Testis (tissue), 5 donors: ENCODE measurements at places on chromosomes 4 and X. TPM values are rescaled to one million over a fixed set of nuclear protein-coding genes. Genes with fewer than 3 reads are reported as not detected.

Gene VEGFC
- total RNA-seq: 4.0 TPM

Gene OTUD6A
- 17.9 TPM for total RNA-seq

DNA sequence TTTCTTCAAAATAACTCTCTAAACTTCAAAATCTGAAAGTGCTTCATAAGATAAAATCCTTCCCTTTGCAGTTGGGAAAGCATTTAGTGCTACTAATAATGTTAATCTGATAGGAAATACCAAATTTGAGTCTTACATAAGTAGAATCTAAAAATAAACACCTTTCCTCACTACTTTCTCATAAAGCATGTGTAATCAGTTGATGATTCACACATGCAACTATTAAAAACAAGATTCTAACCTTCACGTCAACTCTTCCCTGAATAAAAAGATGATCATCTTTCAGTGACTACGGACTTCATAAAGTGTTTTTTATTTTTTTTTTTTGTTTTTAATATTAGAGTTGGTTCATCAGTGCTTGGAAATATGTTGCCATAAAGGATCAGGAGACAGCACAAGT, 172.6 kb downstream of the ACTRT1 start:
- H3K27me3 ChIP-seq: no peaks in the 10 kb centered on the region
- H3K27ac ChIP-seq: no peak overlapping the region
- H3K36me3 ChIP-seq: no peaks in the 10 kb centered on the region

DNA sequence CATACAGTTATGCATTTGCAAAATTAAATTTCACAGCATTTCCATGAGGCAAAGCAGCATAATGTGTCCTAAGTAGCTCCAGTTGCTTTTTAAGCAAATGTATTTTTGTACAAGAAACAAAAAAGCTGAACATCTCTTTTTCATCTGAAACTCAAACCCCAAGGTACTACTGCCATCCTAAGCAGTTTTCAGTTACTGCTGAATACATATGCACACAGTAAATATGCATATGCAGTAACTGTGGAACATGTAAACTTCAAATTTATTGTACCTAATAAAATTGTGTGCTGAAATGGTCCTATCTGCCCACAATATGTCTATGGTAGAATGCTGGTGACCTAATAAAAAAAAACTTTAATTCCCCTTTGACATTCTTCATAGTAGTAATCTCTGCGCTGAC, 458.6 kb upstream of the INTU start:
- H3K27me3 ChIP-seq: no peaks in the 10 kb centered on the region
- no peak overlapping the region for H3K27ac ChIP-seq
- no peaks in the 10 kb centered on the region for H3K4me1 ChIP-seq
- DNase-seq: no peak
- H3K4me3 ChIP-seq: no peak overlapping the region

DNA sequence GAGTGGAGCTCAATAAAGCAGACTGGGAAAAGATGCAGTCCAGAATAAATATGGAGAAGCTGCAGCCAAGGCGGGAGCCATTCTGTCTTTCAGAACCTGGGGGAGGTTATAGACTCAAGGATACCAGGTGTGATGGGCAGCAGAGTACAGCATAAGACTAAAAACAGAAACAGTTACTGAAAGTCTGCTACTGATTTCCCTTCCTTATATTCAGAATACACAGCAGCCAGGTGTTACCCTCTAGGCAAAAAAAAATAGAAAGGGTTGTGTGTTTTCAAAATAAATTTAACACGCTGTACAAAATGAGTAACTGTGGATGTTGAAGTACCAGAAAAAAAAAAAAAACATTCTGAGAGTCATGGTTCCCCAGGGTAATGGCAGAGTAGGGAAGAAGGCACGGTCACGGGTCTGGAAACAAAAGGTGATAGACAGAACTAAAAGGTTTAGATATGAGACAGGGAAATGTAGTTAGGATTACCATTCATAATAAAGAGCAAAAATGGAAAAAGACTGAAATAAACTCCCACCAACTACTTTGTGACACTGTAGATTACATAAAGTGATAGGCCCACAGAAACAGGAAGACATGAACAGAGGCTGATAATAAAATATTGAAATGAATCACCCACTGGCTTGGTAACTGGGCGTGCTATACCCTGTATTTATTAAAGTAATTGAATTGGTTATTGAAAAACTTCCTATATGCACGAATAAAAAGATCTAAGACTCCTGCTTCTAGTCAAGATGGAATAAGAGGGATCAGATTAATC, 10.8 kb upstream of the HHIP start:
- no peaks in the 10 kb centered on the region for H3K4me1 ChIP-seq
- no peak for DNase-seq
- H3K27ac ChIP-seq: no peak overlapping the region
- H3K4me3 ChIP-seq: no peak overlapping the region
- no peaks in the 10 kb centered on the region for H3K36me3 ChIP-seq

DNA sequence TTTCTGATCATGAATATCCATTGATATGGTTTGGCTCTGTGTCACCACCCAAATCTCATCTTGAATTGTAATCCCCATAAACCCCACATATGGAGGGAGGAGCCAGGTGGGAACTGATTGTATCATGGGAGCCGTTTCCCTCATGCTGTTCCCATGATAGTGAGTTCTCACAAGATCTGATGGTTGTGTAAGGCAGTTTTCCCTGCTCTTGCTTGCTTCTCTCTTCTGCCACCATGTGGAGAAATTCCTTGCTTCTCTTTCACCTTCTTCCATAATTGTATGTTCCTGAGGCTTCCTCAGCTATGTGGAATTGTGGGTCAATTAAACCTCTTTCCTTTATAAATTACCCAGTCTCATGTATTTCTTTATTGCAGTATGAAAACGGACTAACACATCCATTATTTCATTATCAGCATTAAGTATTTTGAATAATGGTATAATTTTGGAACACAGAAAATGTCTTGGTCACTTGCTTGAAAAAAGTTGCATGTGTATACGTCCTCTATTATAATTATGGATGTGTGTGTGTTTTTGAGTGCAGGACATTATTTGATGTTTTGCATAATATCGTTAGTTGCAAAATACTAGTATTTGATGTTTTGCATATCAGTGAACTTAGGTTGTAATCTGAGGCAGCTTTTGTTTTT, 334.6 kb downstream of the PCDH10 start:
- peak; percentile 24 for DNase-seq

DNA sequence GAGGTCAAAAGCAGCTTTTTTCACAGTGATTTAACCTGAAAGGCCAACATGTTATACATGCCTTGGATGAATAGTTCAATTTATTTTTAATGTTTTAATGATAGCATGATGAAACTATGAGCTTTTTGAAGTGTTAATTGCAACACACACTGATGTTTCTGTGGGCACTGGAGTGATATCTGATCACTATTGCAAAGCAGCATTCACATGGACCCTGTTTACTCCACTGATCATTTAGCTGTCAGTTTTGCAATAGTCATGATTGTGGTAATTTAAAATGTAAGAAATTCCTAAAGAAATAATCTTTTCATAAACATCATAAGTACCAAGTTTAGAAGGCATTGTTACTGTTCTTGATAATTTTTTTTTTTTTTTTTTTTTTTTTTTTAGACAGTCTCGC, 74.1 kb downstream of the ARSJ start:
- H3K27me3 ChIP-seq: no peaks in the 10 kb centered on the region
- DNase-seq: no peak
- no peaks in the 10 kb centered on the region for H3K4me1 ChIP-seq
- no peaks in the 10 kb centered on the region for H3K36me3 ChIP-seq
- H3K4me3 ChIP-seq: no peak overlapping the region

DNA sequence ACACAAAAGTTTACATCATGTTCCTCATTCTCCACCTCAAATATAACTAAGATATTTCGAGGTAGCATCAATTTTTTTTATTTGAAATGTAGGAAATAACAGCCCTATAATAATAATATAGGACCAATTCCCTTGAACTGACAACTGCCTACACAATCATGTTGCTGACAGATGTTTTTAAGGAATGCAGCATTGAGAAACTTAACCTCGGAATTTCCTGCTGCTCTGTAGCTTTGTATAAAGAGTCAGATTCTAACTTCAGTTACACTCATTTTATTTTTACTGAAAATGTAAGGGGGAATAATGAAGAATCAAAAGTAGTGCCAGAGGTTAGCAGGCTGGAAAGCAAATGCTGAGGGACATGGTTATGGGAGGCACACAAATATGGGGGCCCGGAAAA, 235.8 kb downstream of the RBMX2 start:
- H3K4me3 ChIP-seq: no peak overlapping the region
- no peak overlapping the region for H3K27ac ChIP-seq
- no peaks in the 10 kb centered on the region for H3K4me1 ChIP-seq
- no peaks in the 10 kb centered on the region for H3K27me3 ChIP-seq
- H3K36me3 ChIP-seq: no peaks in the 10 kb centered on the region
